ENCODE measurements at places on chromosomes 11 and 22.

DNA sequence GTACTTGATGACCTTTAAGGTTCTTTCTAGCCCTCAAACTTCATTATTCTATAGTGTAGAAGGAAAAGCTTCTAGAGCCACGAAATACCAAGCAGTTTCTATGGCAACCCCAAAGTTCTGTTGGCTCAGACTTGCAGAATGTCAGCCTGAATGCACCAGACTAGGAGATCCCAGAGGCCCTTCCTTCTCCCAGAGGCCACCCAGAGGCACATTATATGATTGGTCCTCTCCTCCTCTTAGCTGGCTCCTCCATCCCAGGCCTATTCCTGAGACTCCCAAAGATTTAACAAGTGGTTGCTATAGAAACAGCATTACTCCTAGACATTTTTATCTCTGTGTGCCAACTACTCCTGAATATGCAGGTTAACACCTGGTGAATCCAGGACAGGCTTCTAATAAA lies 69.2 kb upstream of the CCDC90B start:
- DNase-seq: no peak

GRCh38 chr22:32517921-32518320 lies 43.3 kb downstream of the FBXO7 start:
- no peak for DNase-seq

DNA sequence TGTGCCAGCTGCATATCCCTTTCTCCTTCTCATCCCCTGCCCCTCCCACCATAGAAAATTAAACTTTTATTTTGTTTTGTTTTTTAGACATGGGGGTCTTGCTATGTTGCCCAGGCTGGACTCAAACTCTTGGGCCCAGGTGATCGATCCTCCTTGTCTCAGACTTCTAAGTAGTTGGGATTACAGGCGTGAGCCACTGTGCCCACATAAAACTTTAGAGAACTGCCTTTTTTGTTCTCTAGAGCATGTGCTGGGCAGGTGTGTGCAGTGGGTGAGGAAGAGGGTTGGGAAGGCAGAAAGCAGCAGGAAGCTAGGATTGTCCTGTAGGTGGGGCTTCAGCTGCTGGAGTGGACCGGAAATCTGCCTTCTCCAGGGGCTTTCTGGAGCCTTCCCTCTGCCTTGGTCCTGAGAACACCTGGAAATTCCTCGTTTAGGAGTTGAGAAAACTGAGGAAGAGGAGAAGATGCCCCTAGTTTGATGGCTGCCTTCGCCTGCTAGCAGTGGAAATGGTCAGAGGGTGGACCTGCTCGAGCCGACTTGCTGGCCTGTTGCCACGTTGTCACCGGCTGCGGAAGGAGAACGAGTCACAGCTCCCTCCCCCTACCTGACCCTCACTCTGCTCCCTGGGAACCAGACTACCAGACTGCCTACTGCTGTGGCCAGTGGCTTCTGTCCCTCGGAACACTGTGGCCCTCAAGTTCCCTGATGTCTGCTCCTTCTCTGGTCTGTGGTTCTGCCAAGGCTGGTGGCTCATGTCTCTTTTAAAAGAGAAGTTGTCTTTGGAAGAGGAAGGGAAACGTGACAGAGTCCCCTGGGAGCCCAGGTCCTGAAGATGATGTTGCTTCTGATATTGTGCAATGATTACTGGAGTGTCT lies 4.0 kb downstream of the ST14 start:
- no peak for DNase-seq

DNA sequence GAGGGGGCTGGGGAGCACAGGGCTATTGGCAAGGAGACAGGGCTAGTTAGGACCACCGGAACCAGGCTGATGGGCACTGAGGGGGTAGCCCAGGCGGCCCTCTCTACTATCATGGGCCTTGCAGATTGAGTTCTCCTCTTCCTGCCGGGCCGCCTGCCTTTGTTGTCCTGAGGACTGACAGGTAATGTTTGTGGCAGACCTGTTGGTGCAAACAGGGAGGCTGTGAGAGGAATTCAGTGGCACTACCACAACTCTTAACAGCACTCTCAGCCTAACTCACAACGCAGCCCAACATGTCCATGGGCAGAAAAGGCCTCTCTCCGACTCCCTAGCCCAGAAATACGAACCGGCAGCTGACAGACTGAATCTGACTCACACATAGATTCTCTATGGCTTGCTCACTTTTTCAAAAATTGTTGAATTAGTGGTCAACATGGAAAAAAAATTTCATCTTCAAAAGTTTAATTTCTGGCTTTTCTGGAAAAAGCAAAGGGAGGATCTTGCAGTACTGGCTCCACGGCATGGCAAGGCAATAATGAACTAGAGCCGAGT lies 11.4 kb downstream of the KCNJ5 start:
- no peak for DNase-seq

GRCh38 chr11:97514446-97514845 lies 1124.6 kb downstream of the JRKL start:
- no peak for DNase-seq

- DNase-seq: no peak
These were observed 115.0 kb upstream of the CD82 start for GRCh38 chr11:44450295-44450932.

DNA sequence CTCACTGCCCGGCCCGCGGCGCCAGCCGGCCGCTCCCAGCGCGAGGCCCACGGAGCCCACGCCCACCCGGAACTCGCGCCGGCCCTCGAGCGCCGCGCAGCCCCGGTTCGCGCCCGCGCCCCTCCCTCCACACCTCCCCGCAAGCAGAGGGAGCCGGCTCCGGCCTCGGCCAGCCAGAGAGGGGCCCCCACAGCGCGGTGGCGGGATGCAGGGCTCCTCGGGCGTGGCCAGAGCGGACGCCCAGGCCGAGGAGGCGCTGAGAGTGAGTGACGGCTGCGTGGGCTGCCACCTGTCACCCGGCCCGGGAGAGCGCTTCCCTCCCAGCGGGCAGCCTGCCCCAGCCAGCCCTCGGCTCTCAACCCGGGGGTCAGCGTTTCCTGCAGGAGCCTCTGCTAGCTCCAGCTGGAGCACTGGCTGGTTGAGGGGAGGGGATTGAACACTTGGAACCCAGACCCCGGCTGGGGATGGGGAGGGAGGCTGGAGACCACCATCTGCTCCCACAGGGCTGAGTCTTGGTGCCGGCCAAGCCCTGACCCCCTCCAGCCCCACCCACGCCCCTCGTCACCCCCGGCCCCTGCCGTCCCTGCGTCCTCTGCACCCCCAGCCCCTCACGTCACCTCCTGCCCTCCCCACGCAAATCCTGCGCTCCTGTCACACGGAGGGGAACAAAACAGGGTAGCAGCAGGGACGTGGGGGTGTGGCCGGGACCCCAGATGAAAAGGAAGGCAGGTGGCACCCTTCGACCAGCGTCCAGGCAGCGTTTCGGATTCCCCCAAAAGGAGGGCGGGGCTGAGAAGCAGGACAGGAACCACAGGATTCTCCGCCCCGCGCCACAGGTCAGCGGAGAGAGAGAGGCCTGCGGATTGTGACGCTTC lies 157.0 kb downstream of the BRD1 start:
- DNase-seq: no peak

GRCh38 chr22:45036154-45036553 lies 26.3 kb upstream of the PHF21B start:
- DNase-seq: no peak

DNA sequence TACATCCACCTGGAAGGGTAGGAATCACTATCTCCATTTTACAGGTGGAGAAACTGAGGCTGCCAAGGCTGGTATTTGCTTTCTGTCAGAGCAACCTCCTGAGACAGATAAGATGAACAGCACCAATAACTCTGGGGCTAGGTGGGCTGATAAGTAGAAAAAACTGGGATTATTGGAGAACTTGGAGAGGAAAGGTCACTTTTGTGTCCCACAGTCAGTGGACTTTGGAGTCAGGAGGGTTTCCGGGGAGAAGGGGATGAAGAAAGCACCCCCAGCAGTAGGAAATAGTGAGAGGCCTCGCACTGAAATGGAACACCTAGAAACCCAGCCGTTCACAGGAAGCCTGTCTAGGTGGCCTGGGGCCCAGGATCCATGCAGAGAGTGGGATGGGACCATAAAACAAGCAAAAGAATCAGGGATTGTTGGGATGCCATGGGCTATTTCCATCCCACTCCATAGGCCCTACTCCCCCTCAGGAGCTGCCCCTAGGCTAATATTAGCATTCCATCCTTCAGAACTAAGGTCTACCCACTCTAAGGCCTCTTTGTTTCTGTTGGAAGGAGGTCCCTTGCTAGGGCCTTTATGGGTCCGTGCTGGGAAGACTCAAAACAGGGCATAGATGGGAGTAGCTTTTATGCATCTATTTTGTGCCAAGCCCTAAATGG lies 31.0 kb upstream of the FCHSD2 start:
- DNase-seq: no peak

DNA sequence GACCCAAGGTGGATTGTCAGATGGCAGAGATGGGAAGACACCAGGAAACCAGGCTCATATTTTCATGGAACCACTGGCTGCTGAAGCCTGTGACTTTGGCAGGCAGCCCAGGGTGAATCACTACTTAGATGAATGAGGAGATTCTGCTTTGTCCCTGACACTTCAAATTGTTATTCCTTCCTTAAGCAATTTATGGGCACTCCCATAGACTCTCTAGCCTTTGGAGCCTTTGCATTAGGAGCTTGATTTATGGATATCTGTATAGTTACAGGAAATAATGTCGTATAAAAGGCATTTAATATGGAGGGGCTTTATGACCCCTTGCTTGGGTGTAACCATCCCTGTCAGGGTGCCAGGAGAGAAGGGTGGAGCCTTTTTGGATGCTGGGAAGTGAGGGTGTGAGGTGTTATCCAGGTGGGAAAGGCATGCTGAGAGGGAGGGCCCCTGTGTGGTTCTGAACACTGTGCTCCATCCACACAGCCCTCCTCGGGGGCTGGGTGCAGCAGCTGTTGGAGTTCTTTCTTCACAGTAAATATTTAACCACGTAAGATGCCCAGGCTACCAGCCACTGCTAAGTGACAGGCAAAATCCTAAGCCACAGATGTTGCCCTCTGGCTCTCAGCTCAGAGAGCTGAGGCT lies 35.3 kb downstream of the IL18 start:
- DNase-seq: no peak

DNA sequence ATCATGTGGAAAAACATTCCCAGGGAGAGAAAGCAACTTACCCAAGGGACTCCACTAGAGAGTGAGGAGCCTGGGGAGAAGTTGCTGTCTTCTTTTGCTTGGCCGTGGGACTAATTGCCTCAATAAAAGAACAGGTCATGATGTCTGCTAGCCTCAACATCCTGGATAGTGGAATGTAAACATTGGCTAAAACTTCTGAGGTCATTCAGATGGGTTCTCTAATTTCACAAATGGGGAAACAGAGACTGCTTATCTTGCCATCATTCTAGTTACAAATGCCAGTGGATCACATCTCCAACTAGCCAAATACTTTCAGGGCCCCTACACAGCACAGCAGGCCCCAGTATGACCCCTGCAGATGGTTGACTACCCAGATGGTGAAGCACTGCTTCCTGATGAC lies 28.4 kb upstream of the PAMR1 start:
- no peak for DNase-seq

DNA sequence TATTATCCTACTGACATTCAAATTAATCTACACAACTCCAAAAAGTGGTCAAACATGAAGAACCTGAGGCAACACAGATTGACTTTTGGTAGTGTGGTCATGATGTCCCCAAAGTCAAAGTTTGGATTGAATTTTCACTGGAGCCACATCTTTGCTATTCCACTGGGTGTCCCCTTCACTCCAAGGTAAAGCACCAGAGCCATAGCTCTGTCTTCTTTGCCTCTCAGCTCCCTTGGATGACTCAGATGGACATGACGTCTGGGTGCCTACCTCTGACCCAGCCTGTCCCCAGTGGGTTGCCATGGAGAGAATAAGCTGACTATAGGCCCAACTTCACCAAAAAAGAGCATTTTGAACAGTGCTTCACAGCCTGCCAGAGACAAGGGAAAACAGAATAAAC lies 57.4 kb upstream of the ARHGAP42 start:
- DNase-seq: no peak

- no peak for DNase-seq
These were observed 72.0 kb downstream of the MICAL3 start for GRCh38 chr22:17952273-17952801.

- no peak for DNase-seq
These were observed 689 bp downstream of the TAF10 start for GRCh38 chr11:6611092-6611962.

DNA sequence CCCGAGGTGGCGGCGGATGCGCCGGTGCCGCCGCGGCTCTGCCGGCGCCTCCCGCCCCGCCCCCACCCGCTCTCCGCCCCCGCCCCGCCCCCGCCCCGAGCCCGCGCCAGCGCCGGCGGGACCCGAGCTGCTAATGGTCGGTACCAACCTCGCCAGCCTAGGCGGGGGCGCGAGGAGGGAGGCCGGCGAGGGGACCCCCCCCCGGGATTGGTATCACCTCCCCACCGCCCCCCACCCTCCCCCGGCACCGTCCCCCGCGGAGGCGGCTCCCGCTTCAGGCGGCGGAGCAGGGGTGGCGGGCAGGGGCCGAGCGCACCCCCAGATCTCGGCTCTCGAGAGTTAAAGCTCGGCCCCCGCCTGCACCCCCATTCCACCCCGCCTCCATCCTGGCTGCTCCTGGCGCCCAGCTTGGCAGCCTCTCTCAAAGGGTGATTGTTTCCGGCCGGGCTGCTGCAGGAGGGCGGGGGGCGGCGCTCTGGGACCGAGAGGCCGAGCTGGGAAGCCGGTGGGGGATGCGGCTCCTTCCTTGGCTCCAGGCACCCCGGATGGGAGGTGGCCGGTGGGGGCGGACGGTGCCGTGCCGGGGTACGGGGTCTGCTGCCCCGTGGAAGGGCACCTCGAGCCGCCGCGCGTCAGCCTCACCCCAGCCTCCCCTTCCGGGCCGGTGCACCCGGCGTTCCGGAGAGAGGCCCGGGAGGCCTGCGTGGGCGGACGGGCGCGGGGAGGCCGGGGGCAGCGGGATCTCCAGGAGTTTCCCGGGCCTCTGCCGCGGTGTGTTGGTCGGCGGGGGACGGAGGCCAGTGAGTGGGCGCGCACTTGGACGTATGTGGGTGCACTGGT lies at the start of gene B3GAT1:
TSS of gene B3GAT1 (minus strand) at position 40 of the 840 bp plus-strand sequence. CDS start 24,583 bp downstream, outside the sequence.
- no peak for DNase-seq

DNA sequence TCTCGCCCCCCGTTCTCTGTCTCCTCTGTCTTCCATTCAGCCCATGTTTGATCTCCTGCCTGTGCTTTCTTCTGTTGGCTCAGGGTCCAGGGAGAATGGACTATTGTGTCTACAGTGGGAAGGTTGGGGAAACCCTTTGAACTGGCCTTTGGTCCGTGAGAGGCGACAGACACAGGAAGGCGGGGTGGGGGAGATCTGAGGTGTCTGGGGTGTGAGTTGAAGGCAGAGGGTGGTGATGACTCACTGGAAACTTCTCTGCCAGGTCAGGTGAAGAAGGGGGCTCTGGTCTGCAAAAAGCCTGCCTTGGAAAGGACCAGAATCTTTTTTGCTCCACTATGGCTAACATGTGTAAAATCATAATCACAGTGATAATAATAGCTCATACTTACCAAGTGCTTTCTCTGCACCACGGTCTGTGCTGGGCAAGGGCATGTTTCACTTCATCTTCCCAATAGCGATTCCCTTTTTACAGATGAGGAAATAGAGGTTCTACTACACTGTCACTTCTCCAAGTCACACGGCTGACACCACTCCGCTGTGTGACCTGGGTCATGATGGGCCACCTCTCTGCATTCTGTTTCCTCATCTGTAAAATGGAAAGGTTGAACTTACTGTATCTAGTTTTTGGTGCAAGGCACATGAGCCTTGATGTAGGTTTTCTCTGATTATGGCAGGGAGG lies 99.8 kb upstream of the ALX4 start:
- no peak for DNase-seq
